ENCODE measurements at places on chromosomes 2 and 18. TPM values are rescaled to one million over a fixed set of nuclear protein-coding genes. Genes with fewer than 3 reads are reported as not detected.
A peak's percentile ranks its signal among the peaks of the same experiment; 100 is the strongest.

The BCL11A gene
- 6.7 TPM for total RNA-seq

DNA sequence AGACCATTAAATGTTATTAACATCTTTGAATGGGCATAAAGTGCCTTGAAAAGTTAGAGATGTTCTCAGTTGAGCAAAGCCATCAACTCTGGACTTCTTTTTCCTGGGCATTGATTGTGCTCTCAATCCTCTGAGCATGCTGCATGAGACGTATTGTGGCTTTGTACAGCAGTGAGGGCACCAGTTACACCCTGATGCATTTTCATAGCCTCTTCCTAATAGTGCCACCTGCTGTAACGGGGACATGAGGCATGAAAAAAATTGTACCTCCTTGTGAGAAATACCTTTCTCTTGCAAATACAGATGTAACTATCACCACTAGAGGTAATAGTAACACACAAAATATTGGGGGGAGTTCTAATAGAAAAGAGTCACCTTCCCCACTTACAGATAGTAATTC, 697.5 kb downstream of the TMEM182 start:
- DNase-seq = no peak

DNA sequence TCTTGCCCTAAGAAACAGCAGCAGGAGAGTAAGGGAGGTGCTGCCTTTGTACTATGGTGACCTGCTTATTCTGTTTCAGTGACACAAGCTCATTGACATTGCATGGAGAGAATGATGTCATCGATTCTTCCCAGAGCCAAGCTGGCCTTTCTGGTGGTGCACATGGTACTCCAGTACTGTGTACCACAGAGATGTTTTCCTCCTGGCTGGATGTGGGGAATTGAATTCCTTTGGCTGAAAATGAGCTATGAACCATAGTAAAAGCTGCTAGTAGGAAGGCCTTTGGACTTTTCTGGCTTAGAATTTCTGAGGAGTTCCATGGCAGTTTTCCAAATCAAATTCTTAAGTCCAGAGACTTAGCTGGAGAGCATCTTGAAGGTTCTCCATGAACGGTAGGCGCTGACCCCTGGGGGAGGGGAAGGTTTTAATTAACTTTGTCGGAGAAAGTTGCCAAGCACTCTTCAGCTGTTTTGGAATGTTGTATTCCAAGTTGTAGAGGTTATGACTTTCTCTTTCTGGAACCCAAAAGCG, 17.1 kb upstream of the B3GNT2 start:
- no peak for DNase-seq

DNA sequence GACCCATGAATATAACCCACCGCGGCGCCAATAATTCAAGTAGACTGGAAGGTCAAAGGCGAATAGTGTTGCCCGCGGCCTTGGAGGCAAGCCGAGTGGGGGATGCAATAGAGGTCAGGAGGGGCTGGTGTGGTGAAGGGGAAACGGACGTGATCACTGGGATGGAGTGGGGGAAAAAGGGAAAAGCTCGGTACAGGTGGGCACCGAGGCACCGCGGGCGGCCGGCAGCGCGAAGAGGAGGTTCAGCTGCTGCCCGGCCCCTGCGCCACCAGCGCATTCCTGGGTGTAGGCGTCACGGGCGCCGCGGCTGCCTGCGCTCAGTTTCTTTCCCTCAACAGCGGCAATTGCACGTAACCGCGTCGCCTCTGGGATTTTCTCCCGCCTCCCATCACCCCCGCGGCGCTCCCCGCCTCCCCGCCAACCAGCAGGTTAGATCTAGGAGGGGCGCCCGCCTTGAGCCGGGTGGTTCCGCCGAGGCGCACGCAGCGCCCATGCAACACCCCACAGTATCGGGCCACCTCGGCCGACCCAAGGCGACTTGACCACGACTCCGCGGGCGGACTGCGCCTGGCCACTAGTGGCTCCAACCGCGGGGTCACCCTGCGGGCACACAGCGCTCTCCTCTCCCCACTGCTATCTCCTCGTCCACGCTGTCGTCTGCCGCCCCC, 1.5 kb downstream of the RND3 start:
- no peak for DNase-seq

DNA sequence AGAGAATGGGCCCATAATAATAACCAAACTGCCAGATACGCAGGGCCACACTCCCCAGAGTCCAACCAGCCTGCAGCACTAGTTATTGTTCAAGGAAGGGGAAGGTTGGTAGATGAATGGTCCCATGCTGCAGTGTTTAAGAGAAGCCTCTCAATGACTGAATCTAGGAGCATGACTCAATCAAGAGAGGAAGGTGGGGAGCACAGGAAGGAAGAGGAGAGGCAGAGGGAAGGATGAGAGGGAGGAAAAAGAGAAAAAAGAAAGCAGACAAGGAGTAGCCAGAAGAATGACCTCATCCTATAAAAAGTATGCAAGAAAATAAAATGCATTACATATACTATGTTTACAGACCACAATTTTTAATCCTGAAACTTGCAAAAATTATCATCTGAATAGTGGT, 174.5 kb downstream of the TCF4 start:
- no peak for DNase-seq

DNA sequence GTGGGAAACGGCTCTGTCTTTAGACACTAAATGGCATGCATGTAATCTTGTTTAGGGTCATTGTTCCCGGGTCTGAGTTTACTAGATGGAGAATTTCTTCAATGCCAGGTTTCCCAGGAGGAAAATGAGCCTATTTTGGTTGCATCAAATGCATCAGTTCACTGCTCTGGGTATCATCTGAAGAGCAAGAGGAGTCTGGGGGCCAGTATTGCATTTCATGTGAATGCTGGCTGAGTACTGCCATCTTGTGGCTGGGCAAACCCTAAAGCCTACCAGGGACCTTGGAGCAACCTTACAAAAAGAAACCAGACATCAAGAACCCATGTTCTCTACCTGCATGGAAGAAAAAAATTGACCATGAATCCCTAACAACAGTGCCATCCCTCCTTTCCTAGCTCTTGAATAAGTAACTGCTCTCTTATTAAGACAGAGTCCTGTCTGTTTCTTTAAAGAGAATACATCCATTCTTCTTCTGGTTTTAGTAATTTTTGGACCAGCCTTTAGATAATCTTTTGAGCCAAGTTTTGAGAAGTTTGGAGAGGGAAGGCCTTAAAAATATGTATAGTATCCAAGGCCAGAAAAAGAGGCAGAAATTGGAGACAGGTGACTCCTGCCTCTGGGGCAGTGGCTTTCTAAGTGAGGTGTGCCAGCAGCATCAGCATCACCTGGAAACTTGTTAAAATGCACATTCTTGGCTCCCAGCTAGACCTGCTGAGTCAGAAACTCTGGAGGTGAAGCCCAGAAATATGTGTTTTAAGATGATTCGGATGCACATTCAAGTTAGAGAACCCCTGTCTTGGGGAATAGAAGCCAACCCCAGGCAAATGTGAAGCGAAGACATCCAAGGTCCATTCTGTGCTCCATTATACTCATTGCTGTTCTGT, 261.0 kb upstream of the CXCR4 start:
- peak; percentile 5 for DNase-seq

- no peak for DNase-seq
These were observed 513.8 kb downstream of the RNF144A start for GRCh38 chr2:7430869-7431641.

DNA sequence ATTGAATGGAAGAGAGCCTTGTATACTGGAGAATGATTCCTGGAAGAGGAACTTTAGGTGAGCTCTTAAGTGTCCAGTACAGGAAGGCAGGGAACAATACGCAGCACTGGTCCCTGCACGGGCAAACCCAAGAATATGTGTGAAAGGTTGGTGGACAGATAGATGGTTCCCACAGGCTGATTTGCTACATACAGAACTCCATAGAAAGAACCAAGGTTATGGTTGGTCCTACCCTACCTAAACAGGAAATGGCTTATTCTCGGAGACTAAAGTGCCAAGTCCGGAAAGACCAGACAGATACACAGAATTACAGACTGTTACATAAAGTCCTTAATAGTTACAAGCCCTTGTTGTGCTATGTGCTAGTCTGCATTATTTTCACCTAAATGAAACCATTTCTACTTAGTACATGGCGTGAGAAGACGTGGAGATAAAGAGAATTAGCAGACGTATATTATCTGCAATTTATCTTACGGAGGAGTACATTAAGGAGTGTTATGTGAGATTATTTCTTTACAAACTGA, 1.2 kb downstream of the REV1 start:
- DNase-seq = no peak

The UGT1A10 gene
- not detected for total RNA-seq

The ALPG gene
- total RNA-seq = not detected

- DNase-seq = no peak
These were observed 55.0 kb upstream of the SERPINB2 start for GRCh38 chr18:63832470-63832869.

The TTC31 gene
- total RNA-seq = 19.1 TPM

- DNase-seq = peak; percentile 58
These were observed 15.0 kb downstream of the SLC3A1 start for GRCh38 chr2:44290261-44290660.

- no peak for DNase-seq
These were observed 9.8 kb upstream of the MALT1 start for GRCh38 chr18:58661423-58661822.

DNA sequence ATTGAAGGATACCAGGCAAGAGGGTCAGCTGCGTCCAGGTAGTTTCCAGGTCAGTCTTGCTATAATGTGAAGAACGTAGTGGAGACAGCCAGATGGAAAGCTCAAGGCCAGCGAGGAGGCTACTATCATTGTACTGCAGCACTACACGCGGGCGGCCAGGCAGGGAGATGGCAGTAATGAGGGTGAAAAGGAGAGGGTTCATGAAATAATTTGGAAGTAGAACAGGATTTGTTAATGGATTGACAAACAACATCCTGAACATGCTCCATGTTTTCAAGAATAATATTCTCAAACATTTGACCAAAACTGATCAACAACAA, 17.1 kb downstream of the SPIRE1 start:
- no peak for DNase-seq

DNA sequence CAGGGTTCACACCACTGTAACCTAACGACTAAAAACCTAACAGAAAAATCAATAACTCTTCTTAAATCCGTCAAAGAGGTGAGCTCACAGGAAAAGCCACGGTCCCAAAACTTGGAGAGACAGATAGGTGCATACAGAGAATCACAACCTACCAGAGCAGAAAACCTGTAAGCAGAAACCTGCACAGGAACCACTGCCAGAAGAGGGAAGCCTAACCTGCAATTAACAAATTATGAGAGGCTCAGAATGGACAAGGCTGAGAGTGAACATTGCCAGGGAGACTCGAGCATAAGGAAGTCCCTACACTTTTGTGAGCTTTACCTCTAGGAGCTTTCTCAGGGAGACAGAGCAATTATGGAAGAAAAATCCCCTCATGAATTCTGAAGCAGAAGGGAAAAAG, 156.2 kb upstream of the NETO1 start:
- no peak for DNase-seq

DNA sequence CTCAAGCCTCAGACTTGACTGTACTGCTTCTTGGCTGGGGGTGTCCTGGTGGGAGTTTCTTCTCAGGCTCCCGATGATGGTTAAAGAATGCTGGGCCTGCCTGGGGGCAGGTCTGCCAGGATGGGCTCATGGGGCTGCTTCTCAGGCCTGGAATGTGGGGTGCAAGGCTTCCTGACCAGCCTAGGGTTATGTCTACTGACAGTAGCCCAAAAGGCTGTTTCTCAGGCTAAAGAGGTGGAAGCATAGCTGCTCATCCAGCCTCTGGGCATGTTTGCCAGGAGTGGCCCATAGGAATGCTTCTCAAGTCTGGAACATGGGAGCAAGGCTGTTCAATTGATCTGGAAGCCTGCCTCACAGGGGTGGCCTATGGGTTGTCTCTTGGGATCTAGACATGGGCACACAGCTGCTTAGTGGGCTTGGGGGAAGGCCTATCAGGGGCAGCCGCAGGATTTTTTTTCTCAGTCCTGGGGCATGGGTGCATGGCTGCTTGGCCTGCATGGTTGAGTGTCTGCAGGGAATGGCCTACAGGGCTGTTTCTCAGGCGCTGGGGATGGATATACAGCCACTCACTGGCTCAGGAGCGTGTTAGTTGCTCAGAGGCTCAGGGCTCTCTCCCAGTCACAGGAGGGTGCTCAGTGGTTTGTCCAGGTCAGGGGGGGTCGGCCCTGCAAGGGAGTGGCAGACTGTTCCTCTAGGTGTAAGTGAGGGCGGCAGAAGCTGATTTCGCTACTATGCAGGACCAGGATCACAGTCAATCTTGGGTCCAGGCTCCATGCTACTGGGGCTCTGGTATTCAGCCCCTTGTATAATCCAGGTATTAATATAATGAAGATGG, 617.3 kb upstream of the REG3G start:
- DNase-seq = no peak

The NLRC4 gene
- total RNA-seq = not detected

DNA sequence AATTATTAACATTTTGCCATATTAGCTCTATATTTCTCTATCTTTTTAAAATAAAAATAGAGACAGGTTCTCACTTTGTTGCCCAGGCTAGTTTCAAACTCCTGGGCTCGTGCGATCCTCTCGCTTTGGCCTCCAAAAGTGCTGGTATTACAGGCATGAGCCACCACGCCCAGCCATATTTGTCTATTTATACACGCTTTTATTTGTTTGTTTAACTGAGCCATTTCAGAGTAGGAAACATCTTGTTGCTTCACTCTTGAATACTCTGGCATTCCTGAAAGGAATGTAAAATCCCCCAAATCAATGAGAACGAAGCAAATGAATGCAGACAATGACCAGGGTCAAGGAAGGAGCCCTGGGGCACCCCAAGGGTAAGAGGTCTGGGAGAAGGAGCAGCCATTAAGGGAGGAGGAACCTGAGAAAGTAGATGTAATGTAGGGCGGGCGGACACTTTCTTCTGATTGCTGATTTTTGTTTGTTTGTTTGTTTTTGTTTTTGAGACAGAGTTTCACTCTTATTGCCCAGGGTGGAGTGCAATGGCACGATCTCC, 31.7 kb upstream of the RAB1A start:
- no peak for DNase-seq

The CDH7 gene
- not detected for total RNA-seq

- DNase-seq = no peak
These were observed 22.2 kb downstream of the KCNG2 start for GRCh38 chr18:79819968-79820351.

DNA sequence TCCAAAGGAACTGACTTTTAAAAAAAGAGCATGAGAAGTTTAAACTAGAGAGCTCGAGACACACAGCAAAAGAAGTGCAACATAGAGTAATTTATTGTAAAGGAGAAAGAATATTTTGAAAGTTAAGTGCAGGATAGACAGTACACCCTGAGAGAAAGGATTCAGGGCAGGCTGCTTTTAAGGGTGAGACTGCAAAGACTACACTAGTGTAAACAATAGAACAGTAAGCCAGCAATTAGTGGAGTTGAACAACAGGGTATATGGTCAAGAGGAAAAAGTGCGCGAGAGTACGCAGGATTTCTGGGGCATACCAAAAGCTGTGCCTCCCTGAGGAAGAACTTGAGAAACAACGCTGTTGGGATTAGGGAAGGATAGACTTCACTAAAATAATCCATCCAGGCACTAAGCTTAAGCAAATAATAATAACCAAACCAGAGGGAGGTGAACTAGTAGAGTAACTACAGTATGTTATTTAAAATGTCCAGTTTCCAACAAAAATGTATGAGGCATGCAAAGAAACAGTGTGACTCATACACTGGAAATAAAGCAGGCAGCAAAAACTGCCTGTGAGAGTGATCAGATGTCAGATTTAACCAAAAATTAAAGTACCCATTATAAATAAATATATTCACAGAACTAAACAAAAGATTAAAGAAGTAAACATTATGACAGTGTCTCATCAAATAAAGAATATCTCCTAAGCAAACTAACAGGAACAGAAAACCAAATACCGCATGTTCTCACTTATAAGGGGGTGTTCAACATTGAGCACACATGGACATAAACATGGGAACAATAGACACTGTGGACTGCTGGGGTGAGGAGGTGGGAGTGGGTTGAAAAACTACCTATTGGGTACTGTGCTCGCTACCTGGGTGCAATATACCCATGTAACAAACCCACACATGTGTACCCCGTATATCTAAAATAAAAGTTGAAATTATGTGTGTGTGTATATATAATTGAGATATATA, 40.5 kb upstream of the EMILIN2 start:
- DNase-seq = no peak

Measured in kidney epithelial cell (primary cell).